ENCODE measurements at places on chromosomes 16 and 17.
A peak's percentile ranks its signal among the peaks of the same experiment; 100 is the strongest.

DNA sequence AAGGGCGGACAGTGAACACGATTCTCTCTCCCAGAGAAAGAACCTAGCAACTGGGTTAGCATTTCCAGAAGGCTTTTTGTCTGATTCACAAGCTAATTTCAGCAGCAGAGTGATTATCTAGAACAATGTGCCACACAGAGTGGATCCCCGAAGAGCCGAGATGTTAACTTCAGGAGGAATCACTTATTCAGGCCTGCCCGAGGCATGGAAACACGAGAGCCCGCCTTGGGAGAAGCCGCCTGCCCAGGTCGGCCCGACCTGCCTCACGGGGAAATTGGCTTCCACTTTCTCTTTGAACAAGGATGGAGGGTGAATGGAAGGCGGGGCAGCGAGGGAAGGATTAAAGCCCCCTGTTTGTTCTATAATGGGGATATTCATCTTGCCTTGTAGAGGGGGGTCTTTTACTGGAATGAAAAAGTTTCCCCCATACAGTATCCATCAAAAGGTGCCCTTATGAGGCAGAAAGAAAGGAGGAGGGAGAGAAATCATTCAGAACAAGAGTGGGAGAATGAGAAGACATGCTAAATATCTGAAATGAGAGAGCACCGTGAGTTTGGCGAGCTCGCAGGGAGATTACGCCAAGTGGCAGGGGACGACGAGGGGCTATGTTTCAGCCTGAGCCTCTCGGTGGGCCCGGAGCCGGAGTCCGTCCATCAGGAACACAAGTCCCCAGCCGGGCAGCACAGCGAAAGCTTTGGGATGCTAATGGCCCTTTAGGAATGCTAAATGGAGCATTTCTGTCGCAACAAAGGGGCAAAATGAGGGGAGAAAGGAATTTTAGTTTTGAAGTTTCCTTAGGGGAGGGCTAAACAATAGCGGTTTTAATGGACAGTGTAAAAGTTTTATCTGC, 33.0 kb downstream of the NTN1 start:
- DNase-seq, result no peak

DNA sequence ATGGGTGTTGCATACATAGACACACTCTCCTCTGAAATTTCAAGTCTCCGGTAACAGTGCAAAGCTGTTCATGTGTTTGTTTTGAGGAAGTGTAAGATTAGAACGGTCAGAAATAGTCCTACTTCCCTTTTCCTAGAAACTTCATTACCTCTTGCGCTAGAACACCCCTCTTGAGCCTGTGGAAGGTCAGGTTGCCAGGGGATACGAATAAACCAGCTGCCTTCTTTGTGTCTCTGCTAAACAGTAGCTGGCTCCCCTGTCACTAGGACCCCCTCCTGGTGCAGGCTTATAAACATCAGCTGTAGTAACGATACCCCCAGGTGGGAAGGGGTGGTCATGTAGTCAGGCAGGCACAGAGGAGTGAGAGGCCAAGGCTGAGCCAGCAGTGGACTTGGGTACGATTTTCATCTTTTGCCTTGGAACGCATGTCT, 113.4 kb upstream of the RCVRN start:
- DNase-seq, result peak; percentile 74

- peak; percentile 88 for DNase-seq
Measured at GRCh38 chr17:75764711-75765421, at the start of gene GALK1. GALK1 (minus strand) TSS chr17:75765192; CDS start chr17:75765136, 56 bp downstream.

DNA sequence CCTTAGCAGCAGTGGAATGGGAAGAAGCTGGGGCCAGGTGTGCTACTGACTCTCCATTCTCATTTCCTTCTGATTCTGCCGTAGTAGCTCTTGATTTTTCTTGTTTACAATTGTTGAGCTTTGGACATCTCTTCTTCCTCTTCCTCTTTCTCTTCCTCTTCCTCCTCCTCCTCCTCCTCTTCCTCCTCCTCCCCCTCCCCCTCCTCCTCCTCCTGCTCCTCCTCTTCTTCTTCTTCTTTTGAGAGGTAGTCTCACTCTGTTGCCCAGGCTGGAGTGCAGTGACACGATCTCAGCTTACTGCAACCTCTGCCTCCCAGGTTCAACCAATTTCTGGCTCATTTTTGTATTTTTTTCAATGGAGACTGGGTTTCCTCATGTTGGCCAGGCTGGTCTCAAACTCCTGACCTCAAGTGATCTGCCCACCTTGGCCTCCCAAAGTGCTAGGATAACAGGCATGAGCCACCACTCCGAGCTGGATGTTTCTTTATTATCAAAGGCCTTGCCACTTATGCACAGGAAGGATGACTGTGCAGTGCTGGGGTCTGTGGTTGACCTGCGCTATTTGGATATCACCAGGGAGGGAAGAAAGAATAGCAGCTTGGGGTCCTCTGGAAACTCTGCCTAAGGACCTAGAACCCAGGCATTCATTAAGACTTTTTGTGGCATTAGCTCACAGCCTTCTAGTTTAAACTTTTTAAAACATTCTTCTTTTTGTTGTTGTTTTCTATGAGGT, 127.8 kb upstream of the KCNJ16 start:
- DNase-seq, result no peak

DNA sequence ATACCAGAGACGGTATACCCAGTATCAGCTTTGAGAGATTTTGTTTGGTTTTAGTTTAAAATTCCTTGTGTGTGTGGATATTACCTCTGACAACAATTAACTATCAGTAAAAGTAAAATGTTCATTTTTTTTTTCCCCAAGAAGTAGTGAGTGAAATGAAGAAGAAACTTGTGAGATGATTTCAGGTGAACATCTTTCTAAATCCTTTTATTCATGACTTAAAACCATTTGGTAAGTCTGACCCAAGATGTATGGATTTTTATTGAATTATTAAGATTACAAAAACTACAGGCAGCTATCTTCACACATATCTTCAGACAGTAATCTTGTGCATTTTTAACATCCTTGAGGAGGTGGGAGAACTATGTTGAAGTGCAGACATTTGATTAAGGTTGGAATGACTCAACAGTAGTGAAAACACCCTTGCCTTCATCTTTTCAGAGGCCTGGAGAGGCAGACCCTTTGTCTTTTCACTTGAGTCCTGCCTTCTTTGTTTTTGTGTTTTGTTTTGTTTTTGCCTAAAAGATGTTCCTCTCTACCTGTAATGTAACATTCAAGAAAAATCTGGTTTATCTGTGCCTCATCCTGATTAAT, 240.3 kb upstream of the TBX2 start:
- no peak for DNase-seq

GRCh38 chr17:27473748-27474609, 17.7 kb downstream of the KSR1 start:
- peak; percentile 71 for DNase-seq

GRCh38 chr17:596287-596686, 118.4 kb downstream of the VPS53 start:
- no peak for DNase-seq

DNA sequence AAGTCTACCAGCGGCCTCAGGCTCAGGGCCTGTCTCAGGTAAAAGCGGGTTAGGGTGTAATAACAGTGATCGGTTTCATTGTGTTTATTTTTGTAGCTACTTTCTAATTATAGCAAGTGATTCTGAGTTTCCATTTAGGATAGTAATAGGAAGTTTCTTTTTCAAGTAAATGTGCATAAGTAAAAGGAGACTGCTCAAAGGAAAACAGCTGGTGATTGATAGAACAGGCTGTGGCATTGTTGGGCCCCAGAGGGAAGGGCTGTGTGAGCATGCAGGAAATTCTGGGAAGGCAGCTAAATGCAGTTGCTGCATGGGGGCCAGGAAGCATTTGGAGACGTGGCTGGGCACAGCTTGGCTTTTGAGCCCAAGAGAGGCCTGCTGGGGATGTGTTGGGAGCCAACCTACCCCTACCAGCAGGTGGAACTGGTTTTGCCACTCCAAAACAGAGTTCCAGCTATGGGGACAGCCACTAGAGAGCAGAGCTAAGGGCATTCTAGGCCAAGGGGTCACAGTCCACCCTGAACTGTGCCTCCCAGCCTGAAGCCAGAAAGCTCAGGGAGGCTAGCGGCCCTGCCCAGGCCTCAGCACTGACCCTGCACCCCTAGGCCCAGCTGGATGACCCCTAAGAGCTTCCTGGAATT, 12.6 kb downstream of the SNX20 start:
- no peak for DNase-seq
